ENCODE measurements at places on chromosomes 4 and X.

DNA sequence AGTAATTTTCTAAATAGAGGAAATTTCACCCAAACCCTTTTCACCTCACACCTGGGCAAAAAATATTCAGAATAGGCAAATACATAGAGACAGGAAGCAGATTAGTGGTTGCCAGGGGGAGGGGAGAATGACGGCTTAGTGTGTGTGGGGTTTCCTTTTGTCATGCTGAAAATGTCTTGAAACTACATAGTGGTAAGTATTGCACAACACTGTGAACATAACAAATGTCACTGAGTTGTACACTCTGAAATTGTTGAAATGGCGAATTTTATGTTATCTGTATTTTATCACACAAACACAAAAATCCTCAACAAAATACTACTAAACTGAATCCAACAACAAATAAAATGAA lies 60.7 kb upstream of the PLAC1 start:
- DNase-seq: no peak

- DNase-seq: no peak
These were observed 88.8 kb upstream of the KDR start for GRCh38 chr4:55214172-55214571.

- DNase-seq: no peak
These were observed 4.2 kb downstream of the PI4K2B start for GRCh38 chr4:25238052-25238451.

GRCh38 chr4:183352546-183352945 lies 30.3 kb upstream of the CLDN24 start:
- DNase-seq: no peak

DNA sequence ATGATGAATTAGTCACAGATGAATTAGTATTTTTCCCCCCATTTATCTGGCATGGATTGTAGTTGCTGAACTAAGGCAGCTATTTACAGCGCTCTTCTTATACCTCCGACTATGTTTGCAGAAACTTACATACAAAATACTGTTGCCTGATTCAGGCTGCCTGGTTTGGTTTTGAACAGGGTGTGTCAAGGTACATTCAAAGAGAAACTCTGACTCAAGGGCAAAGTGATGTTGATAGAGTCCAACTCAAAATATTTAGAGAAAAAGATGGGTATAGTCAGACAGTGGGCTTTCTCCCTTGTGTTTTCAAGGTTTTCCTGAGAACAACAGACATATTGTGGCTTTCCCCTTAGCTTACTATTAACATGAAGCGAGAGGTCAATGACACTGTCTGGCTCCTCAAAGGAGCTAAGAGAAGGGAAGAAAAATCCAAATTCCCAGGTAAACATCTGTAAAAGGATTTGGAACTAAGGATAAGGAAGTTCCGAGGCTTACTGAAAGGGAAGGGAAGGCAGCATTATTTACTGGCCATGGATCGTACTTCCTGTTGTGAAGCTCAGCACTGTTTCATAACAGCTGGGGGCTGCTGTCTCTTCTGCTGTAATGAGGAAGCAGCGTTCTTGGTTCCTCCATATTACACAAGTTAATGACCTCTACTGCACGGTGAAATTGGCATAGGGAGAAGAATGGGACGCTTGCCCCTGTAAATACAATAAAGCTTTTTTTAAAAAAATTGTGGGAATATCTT lies 30.9 kb downstream of the FAM9C start:
- no peak for DNase-seq

GRCh38 chr4:174222266-174222872 lies 61.1 kb downstream of the FBXO8 start:
- no peak for DNase-seq

- DNase-seq: no peak
These were observed 1399.8 kb upstream of the PABPC4L start for GRCh38 chr4:135601351-135601750.

Measured in NCI-H2029 treated with DMSO at 0.1 percent for 48 hours (cell line).